ENCODE measurements at places on chromosomes 7 and 10. TPM values are rescaled to one million over a fixed set of nuclear protein-coding genes. Genes with fewer than 3 reads are reported as not detected.

GRCh38 chr10:109866995-109867635 lies 56.2 kb downstream of the XPNPEP1 start:
- no peak for DNase-seq

- no peak for DNase-seq
Observed at GRCh38 chr7:27547401-27547800, 115.3 kb downstream of the HIBADH start.

GRCh38 chr7:51144178-51144577 lies 172.4 kb downstream of the COBL start:
- no peak for DNase-seq

DNA sequence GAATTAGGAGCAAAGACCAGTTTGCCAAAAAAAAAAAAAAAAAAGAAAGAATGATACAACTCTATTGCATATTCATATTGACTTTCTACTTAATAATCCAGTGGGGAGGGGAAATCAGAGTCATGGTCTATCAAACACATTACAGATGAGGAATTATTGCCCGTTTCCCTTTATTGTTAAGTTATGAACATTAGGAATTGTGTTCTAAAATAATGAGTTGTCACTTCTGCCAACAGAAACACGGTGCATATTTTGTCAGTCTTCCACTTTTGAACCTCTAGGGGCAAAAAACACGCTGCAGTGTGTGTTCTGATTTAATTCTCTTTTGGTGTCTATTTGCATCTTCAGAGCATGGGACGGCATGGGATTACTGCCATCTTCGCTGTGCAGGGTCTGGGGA lies 115.7 kb upstream of the RHOBTB1 start:
- DNase-seq = peak; percentile 66

The ELN gene
- total RNA-seq = 6.2 TPM

The CYP3A5 gene
- not detected for total RNA-seq
